ENCODE measurements at places on chromosomes 6 and 20.

- no peak overlapping the region for H3K27ac ChIP-seq
- no peaks in the 10 kb centered on the region for H3K27me3 ChIP-seq
- no peaks in the 10 kb centered on the region for H3K36me3 ChIP-seq
- H3K4me1 ChIP-seq: peaks cover 4% of the 10 kb centered on the region
- H3K4me3 ChIP-seq: no peak overlapping the region
Measured at GRCh38 chr6:47203266-47203937, 106.3 kb downstream of the TNFRSF21 start.

DNA sequence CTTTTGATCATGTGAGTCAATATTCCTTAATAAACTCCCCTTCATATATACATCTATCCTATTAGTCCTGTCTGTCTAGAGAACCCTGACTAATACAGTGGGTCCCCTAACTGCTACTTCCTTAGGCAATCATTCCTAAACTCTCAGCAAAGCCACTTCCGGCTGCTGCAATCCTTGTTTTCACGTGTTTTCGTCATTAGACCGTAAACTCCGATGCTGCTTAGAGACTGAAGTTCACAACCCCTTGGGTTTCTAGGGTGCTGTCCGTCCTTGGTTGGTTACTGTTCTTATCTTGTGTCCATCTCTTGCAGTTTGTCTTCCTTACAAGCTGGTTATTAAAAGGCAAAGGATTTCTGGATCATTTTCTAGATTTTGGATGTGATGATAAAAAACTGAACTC is 106.4 kb downstream of the GMPR start:
- H3K4me1 ChIP-seq: no peaks in the 10 kb centered on the region
- H3K27me3 ChIP-seq: no peaks in the 10 kb centered on the region
- no peaks in the 10 kb centered on the region for H3K36me3 ChIP-seq
- peak; percentile 74 for DNase-seq
- no peak overlapping the region for H3K4me3 ChIP-seq
- H3K27ac ChIP-seq: no peak overlapping the region

DNA sequence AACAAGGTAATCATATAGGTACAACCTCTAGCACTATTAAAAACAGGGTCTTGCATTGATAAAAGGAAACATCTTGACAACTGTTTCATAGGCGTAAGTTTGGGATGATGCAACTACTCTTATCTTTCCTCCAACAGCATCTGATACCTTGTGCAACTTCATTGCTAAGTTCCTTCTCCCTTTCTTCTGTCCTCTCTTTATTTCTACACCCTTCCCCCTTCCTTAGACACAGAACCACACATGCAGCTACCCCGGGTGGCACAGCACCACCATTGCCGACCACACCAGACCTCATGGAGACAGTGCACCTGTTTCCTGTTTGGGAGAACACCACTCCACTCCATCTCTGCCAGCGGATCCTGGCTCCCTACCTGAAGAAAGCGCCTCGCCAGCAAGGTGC is 14.4 kb downstream of the MYB start:
- no peaks in the 10 kb centered on the region for H3K27me3 ChIP-seq
- no peak overlapping the region for H3K4me3 ChIP-seq
- no peak overlapping the region for H3K27ac ChIP-seq
- H3K36me3 ChIP-seq: no peaks in the 10 kb centered on the region

DNA sequence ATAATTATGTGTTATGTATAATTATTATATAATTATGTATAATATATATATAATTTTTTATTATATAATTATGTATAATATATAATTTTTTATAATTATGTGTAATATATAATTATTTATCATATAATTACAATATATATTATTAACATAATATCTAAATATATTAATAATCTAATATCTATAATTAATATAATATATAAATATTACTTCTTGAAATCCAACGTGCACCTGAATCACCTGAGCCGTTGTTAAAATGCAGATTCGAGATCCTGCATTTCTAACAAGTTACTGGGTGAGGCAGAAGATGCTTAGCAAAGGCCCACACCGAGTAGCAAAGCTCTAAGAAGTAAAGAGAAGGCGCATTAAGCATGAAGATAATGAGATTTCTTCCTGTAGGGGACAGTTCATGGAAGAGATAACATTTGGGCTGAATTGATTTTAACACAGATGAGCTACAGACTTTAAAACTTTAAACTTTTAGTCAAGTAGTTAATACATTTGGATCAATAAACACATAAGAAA is 406.4 kb upstream of the PLCB4 start:
- H3K4me1 ChIP-seq: peaks cover 3% of the 10 kb centered on the region
- DNase-seq: no peak
- no peaks in the 10 kb centered on the region for H3K27me3 ChIP-seq
- H3K36me3 ChIP-seq: no peaks in the 10 kb centered on the region

GRCh38 chr6:13776602-13777001 is 37.8 kb downstream of the MCUR1 start:
- no peak overlapping the region for H3K4me3 ChIP-seq
- H3K27me3 ChIP-seq: no peaks in the 10 kb centered on the region
- H3K27ac ChIP-seq: no peak overlapping the region
- no peaks in the 10 kb centered on the region for H3K36me3 ChIP-seq
- H3K4me1 ChIP-seq: no peaks in the 10 kb centered on the region

DNA sequence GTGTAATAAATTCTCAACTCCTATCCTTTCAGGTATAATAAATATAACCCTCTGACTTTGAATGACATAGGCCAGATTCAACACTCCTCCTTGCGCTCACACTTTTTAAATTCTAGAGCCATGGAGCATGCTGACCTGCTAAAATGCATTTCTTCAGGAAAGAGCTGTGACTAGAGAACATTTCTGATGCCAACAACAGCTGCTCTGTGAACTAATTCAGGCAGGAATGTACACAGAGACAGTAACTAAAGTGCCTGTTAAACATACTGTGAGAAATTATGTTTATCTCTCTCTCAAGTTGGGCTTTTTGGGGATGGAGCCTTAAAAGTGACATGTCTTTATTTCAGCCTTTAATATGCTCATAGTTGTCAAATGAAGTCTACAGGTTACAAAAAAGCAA is 8.3 kb downstream of the NHSL1 start:
- no peak overlapping the region for H3K4me3 ChIP-seq
- peaks cover 6% of the 10 kb centered on the region for H3K4me1 ChIP-seq
- H3K27me3 ChIP-seq: no peaks in the 10 kb centered on the region
- H3K27ac ChIP-seq: no peak overlapping the region
- no peaks in the 10 kb centered on the region for H3K36me3 ChIP-seq
- no peak for DNase-seq

GRCh38 chr6:15409301-15410125 is 163.6 kb downstream of the JARID2 start:
- H3K4me1 ChIP-seq: peaks cover 33% of the 10 kb centered on the region
- no peaks in the 10 kb centered on the region for H3K27me3 ChIP-seq
- no peak overlapping the region for H3K27ac ChIP-seq
- no peaks in the 10 kb centered on the region for H3K36me3 ChIP-seq
- no peak for DNase-seq

GRCh38 chr20:22383156-22383555 is 201.2 kb downstream of the FOXA2 start:
- H3K36me3 ChIP-seq: no peaks in the 10 kb centered on the region
- no peak overlapping the region for H3K4me3 ChIP-seq
- no peak for DNase-seq
- H3K27me3 ChIP-seq: peaks cover 20% of the 10 kb centered on the region

DNA sequence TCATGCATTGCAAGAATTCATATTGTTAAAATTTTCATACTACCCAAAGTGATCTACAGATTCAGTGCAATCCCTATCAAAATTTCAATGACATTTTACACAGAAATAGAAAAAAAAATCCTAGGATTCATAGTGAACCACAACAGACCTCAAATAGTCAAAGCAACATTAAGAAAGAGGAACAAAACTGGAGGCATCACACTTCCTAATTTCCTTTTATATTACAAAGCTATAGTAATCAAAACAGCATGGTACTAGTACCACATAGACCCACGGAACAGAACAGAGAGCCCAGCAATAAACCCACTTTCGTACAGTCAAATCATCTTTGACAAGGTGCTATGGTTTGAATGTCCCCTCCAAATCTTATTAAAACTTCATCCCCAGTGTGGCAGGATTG is 39.7 kb downstream of the NTSR1 start:
- no peak overlapping the region for H3K4me3 ChIP-seq
- no peaks in the 10 kb centered on the region for H3K36me3 ChIP-seq
- H3K27me3 ChIP-seq: no peaks in the 10 kb centered on the region
- DNase-seq: no peak
- no peak overlapping the region for H3K27ac ChIP-seq

DNA sequence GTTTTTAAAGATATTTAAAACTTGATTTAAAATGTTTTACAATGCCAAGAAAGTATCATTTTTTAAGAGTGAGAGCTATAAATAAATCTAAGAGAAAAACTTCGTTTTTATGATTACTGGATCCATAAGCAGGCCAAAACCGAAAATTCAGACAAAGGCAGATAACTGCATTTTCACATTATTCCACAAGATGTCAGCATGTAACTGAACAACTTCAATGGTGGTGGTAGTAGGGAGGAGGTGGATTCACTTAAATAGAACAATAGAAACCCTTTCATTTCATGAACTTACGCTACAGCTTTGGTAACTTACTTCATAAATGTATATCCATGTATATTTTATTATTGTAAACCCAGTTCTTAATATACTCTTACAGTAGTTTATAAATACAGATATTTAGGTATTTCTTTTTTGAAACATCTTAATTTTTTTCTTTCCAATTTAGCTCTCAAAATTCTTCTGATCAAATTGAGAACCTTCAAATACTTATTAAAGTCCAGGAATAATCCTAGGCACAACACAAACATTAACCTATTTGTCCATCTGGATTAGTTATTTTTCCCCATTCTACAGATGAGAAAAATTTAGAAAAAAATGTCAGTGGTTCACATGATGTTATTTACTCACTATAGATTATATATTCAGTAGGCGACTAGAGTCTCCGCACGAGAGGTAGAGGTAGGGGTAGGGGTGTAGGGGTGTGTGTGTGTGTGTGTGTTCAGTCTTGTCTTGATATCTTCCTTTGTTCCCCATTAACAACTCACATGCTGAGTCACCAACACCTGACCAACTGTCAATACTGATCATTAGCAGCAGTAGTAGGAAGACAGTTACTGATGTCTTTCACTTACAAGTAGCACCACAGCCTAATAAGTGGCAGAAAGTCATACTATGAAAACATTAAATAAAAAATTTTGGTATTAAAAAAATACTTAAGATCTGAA is 111.5 kb downstream of the ARHGAP18 start:
- H3K27ac ChIP-seq: no peak overlapping the region
- DNase-seq: peak; percentile 63
- H3K4me1 ChIP-seq: no peaks in the 10 kb centered on the region
- no peak overlapping the region for H3K4me3 ChIP-seq

GRCh38 chr6:169048185-169048864 is 205.3 kb downstream of the THBS2 start:
- no peaks in the 10 kb centered on the region for H3K27me3 ChIP-seq
- no peaks in the 10 kb centered on the region for H3K36me3 ChIP-seq
- no peak overlapping the region for H3K4me3 ChIP-seq
- H3K27ac ChIP-seq: no peak overlapping the region
- no peaks in the 10 kb centered on the region for H3K4me1 ChIP-seq
- DNase-seq: no peak

- H3K27me3 ChIP-seq: no peaks in the 10 kb centered on the region
- no peaks in the 10 kb centered on the region for H3K36me3 ChIP-seq
- DNase-seq: no peak
- no peak overlapping the region for H3K27ac ChIP-seq
- no peak overlapping the region for H3K4me3 ChIP-seq
- H3K4me1 ChIP-seq: peaks cover 9% of the 10 kb centered on the region
Measured at GRCh38 chr6:53342217-53342616, 6.5 kb downstream of the ELOVL5 start.

- H3K36me3 ChIP-seq: no peaks in the 10 kb centered on the region
- H3K4me1 ChIP-seq: no peaks in the 10 kb centered on the region
- H3K4me3 ChIP-seq: no peak overlapping the region
Measured at GRCh38 chr20:24242763-24243162, 226.7 kb upstream of the SYNDIG1 start.

DNA sequence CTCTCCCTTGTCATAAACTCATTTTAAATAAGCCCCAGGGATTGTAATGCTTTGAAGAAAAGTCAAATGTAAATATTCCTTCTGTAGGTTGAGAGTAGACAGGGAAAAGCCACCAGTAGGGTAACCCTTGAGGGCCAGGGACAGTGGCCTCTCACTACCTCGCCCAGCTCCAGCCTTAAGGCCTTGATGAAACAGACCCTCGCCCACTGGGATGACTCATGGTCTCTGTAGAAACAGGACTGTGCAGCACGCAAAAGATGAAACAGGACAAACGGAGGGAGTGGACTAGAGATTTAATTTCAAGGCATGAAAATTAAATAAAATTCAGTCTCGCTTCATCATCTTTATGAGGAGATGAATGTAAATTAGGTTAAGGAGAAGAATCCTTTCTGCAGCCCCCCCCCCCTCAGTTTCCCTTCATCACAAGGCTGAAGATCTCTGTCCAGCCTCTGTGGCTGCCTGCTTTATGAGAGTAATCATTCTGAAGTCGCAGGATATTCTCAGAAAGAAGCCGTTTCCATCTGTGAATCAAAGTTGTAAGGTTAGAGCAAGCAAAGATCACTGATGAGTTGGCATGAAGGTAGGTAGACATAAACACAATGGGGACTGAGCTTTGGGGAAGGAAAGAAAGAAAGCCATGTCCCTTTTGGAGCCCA is 60.4 kb downstream of the TMEM200A start:
- H3K36me3 ChIP-seq: no peaks in the 10 kb centered on the region
- H3K27ac ChIP-seq: no peak overlapping the region
- H3K27me3 ChIP-seq: no peaks in the 10 kb centered on the region
- H3K4me3 ChIP-seq: no peak overlapping the region
- H3K4me1 ChIP-seq: no peaks in the 10 kb centered on the region

DNA sequence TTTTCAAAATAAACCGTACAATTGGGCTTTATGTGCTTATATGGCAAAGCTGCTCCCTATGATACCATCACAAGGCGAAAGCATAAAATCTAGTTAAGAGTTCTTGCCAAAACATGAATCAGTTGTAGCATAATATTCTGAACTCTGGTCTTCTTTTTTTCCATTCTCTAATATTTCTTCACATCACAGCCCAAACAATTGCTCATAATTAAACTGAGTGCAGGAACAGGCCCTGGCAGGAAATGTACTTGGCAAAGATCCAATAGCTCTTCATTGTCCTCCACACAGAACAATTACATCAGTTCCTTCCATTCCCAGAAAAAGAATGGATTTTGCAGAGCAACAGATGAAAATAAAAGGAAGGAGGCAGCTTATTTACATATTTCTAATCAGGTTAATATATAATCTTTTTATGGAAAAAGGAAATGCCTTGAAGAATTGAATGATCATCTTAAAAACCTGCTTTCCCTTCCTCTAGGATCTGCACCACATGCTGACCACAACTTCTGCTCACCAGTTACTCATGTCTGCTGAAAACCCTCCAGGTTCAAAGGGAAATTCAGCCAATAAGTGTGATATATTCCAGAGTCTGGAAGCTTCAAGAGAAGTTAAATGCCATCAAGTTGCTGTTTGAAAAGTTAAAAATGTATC is 123.3 kb upstream of the COL21A1 start:
- DNase-seq: peak; percentile 96
- H3K27me3 ChIP-seq: peaks cover 10% of the 10 kb centered on the region
- no peak overlapping the region for H3K4me3 ChIP-seq
- H3K4me1 ChIP-seq: no peaks in the 10 kb centered on the region
- H3K27ac ChIP-seq: no peak overlapping the region

GRCh38 chr6:149249370-149250357 is 67.8 kb upstream of the TAB2 start:
- H3K27me3 ChIP-seq: no peaks in the 10 kb centered on the region
- H3K4me3 ChIP-seq: no peak overlapping the region
- peak; percentile 12 for DNase-seq
